ENCODE measurements at places on chromosomes 11 and 22.

DNA sequence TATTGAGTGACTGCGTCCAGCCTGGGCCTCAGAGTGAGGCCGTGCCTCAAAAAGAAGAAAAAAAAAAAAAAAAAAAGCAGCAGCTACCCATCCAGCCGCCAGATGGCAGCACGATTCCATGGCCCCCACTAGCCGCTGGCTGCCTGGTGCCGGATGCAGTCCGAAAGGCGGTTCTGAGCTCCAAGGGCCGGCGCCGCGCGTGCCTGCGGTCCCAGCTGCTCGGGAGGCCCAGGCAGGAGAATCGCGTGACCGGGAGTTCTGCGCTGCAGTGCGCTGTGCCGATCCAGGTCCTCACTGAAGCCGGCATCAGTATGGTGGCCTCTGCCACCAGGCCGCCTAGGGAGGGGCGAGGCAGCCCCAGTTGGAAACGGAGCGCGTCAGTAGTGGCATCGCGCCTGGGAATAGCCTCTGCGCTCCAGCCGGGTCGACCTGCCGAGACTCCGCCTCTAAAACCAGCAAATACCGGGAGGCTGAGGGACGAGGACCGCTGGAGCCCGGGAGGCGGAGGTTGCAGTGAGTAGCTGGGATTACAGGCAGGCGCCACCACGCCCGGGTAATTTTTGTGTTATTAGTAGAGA, 19.3 kb downstream of the SCARF2 start:
- peak; percentile 71 for DNase-seq

DNA sequence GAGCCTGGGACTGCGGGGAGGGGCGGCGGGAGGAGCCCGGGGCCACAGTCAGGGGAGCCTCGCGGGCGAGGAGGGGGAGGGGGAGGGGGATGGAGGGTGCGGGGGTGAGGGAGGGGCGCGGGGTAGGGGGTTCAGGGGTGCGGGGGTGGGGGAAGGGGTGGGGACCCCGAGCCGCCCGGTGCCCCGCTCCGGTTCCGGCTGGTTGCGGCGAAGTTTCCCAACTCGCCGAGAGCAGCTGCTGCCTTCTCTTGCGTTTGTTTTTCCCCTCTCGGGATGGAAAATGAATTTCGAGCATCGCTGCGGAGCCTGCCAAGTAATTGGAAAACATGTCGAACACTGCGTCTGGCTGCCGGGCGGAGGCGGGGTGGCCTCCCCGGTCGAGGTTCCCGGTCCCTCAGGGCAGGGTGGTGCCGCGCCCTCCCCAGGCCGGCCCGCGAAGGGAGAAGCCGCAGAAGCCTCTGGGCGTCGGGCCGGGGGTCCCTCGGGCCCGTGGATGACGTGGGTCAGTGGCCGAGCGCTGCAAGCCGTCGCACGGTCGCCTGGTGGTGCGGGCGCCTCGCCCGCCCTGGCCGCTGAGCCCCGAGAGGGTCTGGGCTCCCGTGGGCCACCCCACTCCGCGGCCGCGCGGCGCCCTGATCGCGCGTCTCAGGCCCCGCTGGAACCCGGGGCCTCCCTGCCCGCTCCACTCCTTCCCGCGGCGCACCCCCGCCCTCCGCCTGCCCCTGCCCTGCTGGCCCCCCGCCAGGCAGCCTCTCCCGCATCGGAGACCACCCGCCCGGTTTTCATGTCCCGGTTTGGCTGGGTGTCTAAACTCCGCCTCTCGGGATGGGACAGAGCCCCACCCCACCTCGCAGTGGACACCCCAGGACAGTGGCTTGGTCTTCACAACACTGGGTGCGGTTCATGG, 12.1 kb downstream of the SPATA19 start:
- no peak for DNase-seq

DNA sequence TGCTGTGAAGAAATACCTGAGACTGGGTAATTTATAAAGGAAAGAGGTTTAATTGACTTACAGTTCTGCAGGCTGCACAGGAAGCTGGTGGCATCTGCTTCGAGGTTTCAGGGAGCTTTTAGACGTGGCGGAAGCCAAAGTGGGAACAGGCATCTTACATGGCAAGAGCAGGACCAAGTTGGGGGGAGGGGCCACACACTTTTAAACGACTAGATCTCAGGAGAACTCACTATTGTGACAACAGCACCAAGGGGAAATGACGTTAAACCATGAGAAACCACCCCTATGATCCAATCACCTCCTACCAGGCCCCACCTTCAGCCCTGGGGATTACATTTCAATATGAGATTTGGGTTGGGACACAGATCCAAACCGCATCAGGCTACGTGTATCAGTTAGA, 11.1 kb upstream of the SCGB1D4 start:
- no peak for DNase-seq

DNA sequence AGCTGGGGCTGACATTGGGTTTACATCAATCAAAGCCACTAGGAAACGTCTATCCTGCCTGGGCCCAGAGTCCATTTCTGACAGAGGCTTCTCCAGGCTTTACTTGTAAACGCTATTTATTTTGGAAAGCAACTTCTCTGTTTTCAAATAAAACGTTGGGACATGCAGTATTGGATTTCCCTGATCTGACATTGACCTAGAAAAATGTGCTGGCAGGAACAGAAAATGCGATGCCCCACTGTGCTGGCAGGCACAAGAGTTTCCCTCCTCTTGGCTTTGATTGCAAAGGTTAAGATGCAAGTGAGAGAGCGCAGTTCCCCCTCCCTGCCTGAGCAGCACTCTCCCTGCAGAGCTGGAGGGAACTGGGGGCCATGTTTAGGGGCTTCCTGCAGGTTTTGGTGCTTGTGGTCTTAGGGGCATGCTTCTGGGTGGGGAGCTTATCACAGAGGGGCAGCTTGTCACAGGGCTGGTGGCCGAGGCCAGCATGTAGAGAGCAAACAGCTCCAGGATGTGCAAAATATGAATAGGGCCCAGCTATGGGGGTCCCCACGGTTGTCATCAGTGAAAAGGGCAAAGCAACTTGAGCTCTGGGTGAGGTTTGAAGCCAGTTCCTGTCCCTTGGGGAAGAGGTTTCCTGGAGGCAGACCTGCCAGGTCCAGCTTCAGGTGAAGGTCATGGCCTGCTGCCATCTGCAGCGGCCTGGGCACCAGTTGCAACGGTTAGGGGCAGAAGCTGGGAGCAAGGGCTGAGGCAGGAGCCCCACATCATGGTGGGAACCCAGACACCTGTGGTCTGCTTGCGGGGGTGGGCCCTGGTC, 42.3 kb upstream of the DKK3 start:
- no peak for DNase-seq

GRCh38 chr11:61281581-61282250, 13.4 kb downstream of the VWCE start:
- DNase-seq = peak; percentile 40

DNA sequence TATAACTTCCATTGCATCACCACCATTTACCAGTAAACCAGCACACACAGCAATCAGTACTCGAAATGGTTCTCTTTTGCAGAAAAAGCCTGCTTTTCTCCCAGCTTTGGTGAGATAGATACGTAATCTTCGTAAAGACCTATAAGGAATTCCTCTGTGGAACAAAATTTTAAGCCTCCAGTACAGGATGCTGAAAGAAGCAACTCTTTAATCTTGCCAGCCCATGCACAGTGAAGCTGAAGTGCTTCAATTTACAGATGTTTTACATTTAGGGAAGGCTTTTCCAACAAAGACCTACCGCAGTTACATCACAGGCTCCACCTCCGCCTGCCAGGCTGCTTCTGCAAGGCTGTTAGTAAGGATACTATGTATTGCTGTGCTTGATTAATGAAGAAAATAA, 1.9 kb downstream of the ELMOD1 start:
- DNase-seq = no peak

- no peak for DNase-seq
These were observed 38.7 kb downstream of the REXO2 start for GRCh38 chr11:114478001-114478410.

DNA sequence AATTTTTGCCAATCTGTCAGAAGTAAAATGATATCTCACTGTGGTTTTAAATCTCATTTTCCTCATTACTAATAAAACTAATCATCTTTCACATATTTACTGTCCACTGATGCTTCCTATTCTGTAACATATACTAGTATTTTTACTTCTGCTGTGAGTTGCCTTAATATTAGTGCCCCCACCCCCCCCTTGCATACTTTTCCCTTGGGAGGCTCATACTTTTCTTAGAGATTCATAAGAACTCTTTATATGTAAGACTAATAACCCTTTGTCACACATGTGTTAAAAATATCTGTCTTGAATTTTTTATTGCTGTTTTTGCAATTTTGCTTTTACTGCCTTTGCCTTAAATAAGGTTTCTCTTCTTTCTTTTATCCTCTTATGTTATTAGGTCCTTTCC, 87.2 kb downstream of the PHF21A start:
- DNase-seq = no peak

DNA sequence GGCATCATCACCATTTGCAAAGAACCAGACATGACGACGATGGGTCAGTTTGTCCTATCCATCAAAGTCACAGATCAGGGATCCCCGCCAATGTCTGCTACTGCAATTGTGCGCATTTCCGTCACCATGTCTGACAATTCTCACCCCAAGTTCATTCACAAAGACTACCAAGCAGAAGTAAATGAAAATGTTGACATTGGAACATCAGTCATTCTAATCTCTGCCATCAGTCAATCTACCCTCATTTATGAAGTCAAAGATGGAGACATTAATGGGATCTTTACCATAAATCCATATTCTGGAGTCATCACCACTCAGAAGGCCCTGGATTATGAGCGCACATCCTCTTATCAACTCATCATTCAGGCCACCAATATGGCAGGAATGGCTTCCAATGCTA, 171.6 kb upstream of the MTNR1B start:
- DNase-seq = no peak

- DNase-seq = peak; percentile 51
These were observed 571 bp downstream of the FAR1 start for GRCh38 chr11:13668957-13669521.

DNA sequence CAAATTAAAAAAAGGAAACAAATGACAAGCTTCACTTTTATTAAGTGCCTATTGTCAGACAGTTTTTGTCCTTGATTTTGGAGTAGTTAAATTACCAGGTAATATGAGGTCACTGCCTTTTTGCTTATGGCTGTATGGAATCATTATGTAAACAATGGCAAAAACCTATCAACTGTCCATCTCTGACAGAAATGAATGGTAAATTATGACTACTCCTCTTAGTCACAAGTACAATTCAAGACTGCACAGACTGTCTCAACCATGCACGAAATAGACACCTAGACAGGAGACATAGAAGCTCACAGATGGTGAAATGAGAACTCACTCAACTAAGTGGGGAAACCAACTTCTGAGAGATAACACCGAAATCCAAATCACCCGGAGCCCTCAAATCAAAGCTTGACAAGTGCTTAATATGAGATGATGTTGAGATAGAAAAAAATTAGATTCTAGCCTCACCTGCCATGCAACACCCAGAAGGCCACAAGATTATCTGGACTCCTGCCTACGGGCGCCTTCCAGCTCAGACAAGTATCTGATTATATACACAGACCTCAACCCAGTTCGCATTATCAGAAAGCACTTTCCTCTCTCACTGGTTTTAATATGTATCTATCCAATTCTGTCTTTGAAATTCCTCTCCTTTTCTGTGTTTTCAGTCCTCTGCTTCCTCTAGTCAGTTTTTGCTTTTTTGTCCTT, 199.3 kb downstream of the CADM1 start:
- DNase-seq = no peak

DNA sequence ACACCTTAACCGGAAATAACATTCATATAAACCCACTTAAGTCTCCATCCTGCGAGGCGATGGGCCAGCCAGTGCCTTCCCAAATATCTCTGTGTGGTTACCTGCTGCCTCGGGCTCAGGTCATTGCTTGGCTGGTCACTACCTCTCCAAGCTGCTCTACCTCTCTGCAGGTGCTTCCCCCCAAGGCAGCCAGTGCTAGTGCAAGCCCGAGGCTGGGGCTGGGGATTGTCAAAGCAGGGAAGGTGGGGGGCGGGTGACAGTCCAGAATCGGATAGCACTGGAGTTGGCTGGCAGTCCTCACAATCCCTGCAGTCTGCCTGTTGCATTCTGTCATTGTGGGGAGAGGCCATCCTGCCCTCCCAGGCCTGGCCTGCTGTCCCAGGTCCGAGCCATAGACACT, 11.1 kb downstream of the MCHR1 start:
- DNase-seq = no peak

DNA sequence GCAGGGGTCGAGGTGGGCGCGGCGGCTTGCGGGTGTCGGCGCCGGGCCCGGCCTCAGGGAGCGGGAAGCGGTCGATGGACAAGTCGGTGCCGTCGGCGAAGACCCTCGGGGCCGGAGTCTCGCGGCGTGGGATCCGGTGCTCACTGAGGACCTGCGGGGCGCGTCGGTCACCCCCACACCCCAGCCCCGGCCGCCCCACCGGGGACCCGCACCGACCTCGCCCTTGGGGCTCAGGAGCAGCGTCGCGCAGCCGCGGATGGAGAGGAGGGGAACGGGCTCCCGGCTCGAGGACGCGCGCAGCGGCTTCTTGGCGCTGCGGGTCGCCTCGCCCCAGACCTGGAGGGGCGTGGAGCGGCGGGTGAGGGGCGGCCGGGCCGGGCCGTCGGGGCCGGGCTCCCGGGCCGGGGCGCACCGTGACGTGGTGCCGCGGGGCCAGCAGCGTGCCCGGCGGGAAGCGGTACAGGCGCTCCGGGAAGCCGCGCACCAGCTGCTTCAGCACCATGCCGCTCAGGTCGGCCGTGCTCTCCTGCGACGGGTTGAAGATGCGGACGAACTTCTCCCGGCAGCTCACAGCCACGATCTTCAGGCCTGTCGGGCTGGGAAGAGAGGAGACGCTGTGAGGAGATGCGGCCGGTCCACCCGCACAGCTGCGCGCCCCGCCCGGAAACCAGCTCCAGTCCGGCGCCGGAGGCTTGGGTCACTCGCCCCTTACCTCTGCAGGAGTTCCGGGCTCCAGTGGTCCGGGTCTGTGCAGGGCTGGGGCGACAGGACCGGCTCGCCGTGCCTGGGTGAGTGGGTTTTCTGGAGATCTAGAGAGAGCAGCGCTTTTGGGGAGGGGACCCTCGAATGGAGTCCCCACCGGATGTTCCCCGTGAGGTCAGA, 4.5 kb downstream of the LMNTD2 start:
- DNase-seq = no peak

DNA sequence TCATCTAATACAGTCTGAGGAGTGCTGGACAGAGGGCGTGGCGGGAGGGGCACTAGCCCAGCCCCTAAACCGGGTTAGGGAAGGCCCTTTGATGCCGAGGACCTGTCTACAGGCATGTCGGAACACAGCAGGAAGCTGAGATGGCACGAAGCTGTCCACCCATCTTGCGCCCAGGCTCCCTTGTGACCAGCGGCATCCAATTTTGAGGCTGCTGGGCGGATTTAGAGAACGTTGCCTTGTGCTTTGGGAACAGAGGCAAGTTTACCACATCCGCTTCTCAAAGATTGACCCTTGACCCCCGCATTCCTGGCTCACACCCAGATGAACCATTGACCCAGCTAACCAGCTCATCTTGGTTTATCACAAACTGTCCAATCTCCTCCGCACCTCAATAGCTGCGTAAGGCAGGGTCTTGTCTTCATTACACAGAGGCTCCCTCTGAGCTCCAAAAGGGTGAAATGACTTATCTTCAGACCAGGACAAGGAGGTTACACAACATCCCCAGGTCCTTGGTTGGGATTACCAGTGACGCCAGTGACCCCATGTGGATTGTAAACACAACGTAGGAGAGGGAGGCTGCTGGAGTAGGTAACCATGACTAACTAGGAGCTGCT, 4.5 kb downstream of the FAM83F start:
- no peak for DNase-seq

All from activated CD4-positive, alpha-beta T cell treated with anti-CD3 and anti-CD28 coated beads, Interleukin-2, amount 50 U/mL, for 48 hours (primary cell).